Left kidney (tissue), 8 donors: ENCODE measurements at places on chromosomes 1 and 21.

DNA sequence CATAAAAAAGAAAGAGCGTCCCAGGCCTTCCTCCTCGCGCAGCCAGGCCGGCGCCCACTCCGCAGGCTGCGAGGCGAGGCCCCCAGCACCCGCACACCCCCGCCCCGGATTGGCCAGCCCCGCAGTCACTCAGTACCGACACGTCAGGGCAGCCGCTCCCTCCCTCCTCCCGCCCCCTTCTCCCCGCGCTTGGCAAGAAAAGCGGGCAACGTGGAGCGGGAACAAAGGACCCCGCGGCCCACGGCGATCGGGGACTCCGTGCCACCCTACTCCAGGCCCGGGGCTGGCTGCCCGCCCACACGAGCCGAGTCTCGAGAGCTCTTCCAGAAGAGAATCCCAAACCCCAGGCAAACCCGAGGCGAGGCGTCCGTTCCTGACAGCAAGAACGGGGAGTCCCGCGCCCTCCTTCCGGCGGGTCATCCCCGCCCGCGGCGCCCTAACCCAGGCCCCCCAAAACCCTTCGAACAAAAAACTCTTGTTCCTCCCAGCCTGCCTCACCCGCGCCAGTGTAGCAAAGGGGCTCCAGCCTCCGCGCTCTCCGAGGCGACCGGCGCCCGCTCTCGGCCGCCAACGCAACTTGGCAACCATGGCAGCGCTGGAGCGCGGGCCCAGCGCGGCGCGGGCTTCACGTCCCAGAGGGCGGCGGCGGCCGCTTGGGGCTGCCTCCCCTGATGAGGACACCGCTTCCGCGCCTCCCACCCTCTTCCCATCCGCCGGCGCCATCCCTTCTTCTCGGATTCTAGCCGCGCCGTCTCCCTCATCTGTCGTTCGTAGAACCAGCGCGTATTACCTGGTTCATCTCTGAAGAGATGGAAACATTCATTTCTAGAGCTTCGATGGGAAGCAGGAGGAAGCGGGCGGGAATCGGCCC, 645 bp downstream of the IVNS1ABP start:
- DNase-seq: peak; percentile 92

DNA sequence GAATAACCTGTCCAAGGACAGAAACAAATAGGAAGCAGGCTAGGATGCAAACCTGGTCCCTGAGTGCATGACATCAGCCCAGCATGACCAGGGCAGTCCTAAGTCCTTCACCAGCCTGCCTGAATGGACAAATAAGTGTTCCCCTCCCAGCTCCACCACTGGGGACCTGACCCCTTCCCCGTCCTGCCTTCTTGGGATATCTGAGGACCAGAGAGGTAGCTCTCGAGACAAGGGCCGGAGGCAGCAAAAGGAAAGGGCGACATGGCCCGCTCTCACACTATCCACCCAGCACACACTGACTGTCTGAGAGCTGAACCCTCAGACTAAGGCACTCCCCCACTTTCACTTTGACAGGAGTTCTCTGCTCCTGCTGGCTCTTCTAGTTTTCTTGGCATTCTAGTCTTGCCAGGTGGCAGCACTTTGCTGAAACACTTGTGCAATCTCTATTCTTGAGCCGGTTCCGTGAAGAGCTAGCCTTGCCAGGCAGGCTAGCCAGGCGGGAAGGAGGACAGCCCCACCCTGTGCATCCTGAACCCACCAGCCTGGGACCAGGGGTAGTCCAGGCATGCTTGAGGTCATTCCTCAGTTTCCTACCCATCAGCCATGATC, 251.1 kb upstream of the RAB4A start:
- DNase-seq: no peak

- DNase-seq: no peak
Observed at GRCh38 chr1:175891783-175892309, 148.5 kb upstream of the TNR start.

- DNase-seq: peak; percentile 54
Observed at GRCh38 chr1:205791568-205792180, 16.4 kb upstream of the RAB29 start.

- no peak for DNase-seq
Observed at GRCh38 chr1:156615946-156616345, 3.3 kb upstream of the HAPLN2 start.

GRCh38 chr1:51247499-51247898, 11.4 kb downstream of the RNF11 start:
- DNase-seq: no peak

GRCh38 chr1:203202431-203203245, 16.1 kb upstream of the CHI3L1 start:
- DNase-seq: no peak

DNA sequence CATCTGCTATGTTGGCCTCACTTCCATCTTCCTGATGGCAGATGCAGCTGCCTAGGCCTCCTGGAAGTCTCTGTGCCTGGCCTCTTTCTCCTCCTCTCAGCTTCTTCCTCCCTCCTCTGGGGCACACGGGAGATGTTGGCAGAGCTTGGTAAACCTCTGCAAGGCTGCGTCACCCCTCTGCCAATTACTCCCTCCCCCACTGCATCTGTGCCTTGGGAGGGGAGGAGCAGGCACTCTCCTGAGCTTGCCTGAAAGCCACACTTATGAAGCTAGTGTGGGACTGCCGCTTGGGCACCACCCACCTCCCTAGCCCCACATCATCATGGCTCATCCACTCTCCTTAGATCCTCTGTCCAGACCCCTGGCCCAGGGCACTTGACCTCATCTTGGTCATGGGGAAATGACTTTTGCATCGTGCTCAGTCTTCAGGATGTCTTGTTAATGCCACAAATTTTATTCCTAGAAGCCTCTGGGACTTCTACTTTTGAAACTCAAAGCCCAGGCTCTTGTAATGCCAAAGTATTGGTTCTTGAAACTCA, 7.3 kb upstream of the TMEM51 start:
- no peak for DNase-seq

- DNase-seq: peak; percentile 68
Observed at GRCh38 chr1:172359491-172359999, 60.9 kb upstream of the C1orf105 start.
